ENCODE measurements at places on chromosomes 7 and 10.

- no peak for DNase-seq
Observed at GRCh38 chr10:46308666-46309450, 22.1 kb downstream of the ANTXRL start.

DNA sequence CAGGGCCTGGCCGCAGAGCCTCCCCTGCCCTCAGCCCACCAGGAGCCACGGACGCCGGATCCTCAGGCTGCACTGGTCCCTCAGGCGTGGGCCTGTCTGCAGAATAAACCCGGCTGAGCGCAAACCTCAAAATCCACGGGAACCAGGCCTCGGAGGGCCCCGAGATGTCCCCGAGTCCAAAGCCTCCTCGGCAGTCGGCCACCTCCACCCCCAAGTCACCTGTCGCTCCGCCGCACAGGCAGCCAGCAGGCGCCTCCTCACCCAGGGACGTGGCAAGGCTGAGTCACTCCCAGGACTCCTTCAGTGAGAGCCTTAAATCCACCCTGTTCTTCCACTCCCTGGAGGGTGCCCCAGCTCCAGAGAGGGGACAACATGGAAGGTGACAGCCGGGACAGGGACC lies 33.2 kb downstream of the STK32C start:
- no peak for DNase-seq

GRCh38 chr7:11175887-11176286 lies 202.2 kb downstream of the PHF14 start:
- no peak for DNase-seq

GRCh38 chr10:86285136-86285790 lies 81.3 kb downstream of the GRID1 start:
- DNase-seq, result no peak

GRCh38 chr7:111098926-111099250 lies 8.0 kb downstream of the LRRN3 start:
- DNase-seq, result no peak

- peak; percentile 23 for DNase-seq
Observed at GRCh38 chr7:64849250-64849923, 53.7 kb upstream of the ZNF273 start.

DNA sequence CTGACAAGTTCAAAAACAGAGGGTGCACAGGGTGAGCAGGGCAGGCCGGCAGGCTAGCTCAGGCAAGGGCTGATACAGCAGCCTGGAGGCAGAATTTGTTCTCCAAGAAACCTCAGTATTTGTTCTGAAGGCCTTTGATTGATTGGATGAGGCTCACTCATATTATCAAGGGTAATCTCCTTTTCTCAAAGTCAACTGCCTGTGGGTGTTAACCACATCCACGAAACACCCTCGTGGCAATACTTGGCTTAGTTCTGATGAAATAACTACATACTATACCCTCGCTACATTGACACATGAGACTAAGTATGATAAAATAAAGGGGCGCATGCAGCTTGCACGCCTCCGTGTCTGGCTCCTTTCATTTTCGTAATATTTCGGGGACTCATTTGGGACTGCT lies 4.4 kb upstream of the PPP2R2D start:
- DNase-seq, result no peak

DNA sequence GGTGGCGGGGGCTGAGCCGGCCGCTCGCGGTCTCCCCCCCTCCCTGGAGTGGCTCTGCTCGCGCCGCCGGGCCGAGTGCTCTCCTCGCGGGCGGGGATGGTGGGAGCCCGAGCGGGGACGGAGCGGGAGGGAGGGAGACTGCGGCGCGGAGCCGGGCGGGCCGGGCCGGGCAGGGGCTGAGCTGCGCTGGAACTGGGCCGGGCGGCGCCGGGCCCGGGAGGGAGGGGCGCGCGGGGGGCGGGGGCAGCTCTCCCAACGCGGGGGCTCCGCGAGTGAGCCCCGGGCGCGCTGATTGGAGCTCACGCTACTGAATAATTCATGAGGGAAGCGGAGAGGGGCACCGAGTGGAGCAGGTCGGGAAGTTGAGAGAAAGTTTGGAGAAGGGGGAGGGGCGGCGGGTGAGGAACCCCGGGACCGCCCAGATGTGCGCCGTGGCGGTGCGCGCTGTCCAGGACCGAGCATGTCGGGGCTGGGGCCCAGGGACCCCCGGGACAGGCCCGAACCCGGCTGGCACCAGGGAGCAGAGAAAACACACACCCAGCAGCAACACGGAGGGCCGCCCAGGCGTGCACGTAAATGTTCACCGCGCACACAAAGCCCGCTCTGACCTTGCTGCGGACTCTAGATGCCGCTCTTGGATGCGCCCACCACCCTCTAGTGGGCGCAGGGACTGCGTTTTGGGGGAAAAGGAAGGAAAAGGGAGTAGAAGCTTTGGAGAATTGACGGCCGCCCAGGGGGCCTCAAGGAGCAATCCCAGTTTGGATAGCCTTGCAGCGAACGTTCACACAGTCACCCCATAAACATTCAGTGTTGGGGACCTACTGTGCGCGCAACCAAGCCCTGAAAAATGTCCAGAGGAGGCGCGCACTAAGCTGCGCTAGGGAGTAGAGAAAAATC lies at the start of gene EPHB4:
TSS of gene EPHB4 (minus strand) at position 194 of the 897 bp plus-strand sequence. CDS start 493 bp downstream, outside the sequence.
- no peak for DNase-seq

GRCh38 chr10:61751599-61751998 lies 88.9 kb downstream of the CABCOCO1 start:
- DNase-seq, result no peak

DNA sequence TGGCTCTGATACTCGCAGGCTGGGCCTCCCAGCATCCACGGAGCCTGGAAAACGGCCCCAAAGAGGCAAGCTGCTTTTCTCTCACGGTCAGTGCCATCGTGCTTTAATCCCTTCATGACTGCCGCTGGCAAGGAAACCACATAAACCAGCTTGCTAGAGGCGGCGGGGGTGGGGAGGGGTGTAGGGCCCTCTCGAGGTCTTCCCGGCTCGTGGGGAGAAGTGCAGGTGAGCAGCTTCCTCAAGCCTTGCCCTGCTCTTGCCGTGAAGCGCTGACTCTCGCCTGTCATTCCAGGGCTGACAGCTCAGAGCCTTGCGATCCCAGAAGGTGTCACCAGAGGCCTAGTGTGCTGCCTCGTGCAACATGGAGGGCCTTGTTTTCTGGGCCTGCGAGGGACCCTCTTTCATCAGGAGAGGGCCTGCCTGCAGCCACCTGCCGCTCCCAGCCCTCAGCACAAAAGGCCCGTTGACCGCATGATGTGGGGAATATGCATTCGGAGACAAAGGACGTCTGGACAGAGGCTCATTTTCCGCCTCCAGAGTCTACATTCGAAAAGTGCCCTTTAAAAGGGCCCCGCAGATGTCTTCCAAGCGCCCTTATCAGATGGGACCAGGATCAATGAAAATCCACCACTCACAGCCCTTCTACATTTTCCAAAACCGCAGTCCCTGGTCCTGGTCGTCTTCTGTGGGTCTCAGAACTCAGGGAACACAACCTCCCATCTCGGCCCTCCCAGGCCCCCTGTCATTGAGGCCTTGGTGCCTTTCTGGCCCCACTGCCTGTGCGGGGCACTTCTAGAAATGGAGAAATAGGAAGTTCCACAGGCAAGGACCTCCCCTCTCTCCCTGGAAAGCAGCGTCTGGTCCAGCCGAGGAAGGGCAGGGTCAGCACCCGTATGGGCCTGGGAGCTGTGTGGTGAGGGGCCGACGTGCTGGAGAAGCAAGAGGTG lies 58.7 kb downstream of the ZRANB1 start:
- DNase-seq, result no peak

- no peak for DNase-seq
Observed at GRCh38 chr10:19546224-19546623, 270.0 kb upstream of the PLXDC2 start.

DNA sequence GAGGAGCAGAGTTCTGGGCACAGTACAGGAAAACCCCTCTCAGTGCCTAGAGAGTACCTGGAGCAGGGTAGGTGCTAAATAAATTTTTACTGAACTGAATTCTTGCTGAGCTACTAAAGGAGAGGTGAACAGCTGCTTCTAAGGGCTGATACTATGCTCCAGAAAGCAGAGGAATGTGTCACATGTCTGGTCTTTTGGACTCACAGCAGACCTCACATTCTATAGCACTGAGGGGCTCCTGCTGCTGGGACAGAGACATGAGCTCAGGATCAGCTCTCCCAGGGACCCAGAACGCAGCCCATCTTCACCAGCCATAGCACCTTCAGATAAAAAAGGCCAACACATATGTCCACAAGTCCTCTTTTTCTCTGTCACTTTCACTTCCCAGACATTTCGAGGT lies 133.0 kb upstream of the KLF14 start:
- no peak for DNase-seq

DNA sequence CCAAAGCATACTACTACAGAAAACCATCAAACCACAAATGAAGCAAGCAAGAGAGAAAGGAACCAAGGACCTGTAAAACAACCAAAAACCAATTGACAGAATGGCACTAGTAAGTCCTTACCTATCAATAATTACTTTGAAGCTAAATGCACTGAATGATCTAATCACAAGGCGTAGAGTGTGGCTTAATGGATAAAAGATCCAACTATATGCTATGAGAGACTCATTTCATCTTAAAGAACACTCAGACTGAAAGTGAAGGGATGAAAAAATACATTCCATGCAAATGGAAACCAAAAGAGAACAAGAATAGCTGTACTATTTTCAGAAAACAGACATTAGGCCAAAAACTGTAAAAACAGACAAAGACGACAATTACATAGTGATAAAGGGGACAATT lies 70.7 kb downstream of the CRPPA start:
- DNase-seq, result no peak

DNA sequence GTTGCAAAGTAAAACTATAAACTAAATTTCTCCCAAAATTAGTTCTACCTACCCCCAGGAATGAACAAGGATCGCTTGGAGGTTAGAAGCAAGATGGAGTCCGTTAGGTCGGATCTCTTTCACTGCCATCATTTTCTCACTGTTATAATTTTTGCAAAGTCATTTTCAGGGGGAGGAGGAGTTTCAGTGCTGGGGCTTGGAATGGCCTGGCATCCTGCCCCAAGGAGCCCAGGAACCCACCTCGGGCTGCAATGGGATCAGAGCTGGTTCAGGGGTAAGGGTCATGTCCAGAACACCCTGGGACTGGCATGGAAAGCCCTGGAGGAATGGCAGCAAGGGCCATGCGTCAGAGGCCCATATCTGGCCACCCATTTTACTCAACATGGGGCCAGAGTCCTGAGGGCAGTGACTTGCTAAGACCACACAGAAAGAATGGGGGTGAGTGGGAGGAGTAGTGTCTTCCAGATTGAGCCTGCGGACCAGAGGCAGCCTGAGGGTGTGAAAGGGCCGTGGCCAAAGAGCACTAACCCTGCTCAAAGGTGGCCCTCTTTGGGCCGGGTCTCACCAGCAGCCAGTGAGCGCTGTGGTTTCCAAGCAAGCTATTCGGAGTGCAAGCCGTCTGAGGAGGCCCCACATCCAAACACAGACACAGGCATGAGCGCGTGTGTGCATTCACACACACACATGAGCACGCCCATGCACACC lies 31.8 kb downstream of the GPRIN2 start:
- DNase-seq, result no peak

GRCh38 chr10:124952123-124952522 lies 10.2 kb downstream of the ZRANB1 start:
- no peak for DNase-seq

DNA sequence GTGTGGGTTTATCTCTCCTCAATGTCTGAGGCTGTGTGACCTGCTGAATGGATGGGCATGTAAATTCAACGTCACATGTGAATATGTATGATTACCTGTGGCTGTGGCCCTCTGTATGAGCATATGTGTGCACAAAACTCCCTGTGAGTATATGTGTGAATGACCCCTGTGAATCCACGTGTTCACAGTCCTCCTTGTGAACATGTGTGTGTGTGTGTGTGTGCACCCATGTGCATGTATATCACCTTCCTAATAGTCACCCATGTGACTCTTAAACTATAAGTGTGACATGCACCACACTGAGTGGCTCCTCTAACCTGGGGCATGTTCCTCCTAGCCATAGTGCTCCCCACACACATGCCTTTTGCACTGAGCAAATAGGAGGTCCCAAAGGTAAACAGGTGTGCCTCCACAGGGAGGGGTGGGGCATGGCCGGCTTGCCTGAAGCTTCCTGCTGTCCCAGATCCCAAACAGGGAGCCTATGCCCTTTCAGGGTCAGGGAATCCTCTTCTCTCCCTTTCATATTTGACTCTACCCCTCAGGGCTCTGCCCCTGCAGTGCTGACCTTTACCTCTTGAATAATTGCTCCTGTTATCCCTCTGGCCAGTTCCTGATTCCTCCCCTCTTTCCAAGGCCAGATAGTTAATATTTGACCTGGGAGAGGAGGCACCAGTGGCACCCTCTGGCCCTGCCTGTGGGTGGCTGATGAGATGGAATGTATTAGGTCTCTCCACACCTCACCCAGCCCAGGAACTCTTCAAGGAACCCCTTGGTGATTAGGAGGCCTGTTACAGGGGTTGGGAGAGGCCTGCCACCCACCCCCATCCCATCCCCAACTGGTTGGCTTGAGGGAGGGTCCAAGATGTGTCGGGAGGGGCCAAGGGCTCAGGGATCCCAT lies 1.9 kb downstream of the SEMA4G start:
- DNase-seq, result no peak

DNA sequence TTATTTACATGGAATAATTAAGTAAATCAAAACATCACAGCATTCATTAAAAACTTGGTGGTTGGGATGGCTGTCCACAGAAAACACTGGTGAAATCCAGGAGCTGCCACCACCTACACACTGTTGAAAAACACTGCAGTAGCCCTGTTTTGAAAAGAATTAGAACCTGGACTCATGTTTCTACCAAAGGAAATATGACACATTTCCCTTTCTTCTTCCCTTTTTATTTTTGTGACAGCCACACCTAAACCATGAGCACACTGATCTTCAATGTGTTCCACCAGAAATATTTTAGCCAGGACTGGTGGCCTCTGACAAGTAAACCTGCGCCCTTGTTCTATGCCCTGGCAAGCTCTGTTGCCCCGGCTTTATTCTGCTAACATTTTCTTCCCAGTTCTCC lies 3.3 kb downstream of the TMEM140 start:
- DNase-seq, result no peak

Data from NCI-H1436 treated with DMSO at 0.1 percent for 48 hours (cell line).